Stimulated activated CD4-positive, alpha-beta T cell treated with anti-CD3 and anti-CD28 coated beads, Interleukin-4, amount 100 ng/mL, for 4 hours (primary cell): ENCODE measurements at places on chromosomes 5 and 9.

DNA sequence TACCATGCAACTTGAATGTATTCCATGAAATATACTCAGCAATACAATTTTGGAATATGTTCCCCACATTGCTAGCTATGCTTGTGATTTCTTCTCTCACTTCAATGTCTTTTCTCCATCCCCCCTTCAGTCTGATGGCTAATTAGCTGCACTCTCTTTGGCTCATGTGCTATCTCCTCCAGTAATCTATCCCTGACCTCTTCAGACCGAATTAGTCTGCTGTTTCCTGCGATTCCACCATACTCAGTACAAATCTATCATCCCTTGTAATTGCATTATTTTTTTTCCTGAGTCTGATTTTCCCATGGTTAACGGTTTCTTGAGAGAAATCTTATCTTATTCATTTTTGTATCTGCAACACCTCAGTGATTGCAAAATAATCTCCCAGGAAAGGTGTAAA is 360.7 kb upstream of the CDH10 start:
- no peak for DNase-seq

DNA sequence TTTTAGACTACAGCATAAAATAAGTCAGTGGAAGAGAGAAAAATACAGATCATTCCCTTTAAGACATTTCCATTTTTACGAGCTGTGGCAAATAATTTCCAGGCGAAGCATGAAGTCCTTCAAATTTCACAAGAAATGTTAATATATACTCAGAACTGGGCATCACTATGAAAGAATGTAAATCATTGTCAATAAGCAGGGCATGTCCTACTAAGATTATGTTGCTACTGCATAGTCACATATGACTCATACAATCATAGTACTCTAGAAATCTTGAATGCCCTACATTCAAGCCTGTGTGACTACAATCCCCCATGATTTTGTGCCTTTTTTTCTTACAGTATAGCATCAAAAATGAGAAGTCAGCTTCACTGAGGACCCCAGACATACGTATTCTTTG is 485.2 kb upstream of the FTMT start:
- DNase-seq = no peak

- no peak for DNase-seq
Measured at GRCh38 chr5:29131285-29131684, 2062.2 kb upstream of the CDH6 start.

- DNase-seq = no peak
Measured at GRCh38 chr5:9557696-9558095, 11.8 kb upstream of the SEMA5A start.
